ENCODE measurements at places on chromosomes 4 and X.
A peak's percentile ranks its signal among the peaks of the same experiment; 100 is the strongest.

DNA sequence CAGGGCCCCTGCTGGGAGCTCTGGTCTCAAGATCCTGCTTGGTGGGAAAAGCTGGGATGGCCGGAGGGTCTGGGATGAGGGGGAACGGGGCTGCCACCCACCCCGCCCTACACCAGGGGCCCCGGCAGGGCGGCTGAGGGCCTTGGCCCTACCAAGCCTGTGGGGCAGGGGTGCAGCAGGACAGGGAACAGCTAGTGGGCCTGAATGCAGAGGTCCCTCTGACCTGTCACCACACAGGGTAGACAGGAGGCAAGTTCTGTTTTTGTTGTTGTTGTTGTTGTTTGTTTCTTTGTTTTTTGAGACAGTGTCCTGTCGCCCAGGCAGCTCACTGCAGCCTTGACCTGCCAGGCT lies 332 bp upstream of the RENBP start:
- no peak for DNase-seq

DNA sequence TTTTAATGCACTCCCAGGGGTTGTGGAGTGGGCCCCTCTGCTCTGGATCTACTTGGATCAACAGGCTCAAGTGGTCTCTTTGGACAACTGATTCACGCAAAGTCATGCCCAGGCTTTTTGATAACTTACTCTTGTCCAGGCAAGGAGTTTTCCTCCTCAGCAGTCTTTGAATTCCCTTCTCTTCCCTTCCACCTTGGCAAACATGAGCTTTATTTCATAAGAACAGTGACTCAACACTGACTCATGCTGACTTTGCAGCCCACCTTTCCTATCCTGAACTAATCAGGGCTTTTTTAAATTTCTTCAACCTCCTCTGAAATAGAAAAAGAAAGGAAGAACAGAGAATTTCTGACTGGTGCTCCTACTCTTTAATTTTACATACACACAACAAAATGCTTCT lies 132.1 kb upstream of the LDB2 start:
- DNase-seq: no peak

- DNase-seq: no peak
Measured at GRCh38 chr4:94944726-94945125, 187.0 kb downstream of the BMPR1B start.

- DNase-seq: no peak
Measured at GRCh38 chrX:41750716-41751115, 26.7 kb downstream of the GPR82 start.

- DNase-seq: no peak
Measured at GRCh38 chr4:57303012-57303751, 193.0 kb upstream of the IGFBP7 start.

GRCh38 chr4:22235698-22236097 lies 280.2 kb downstream of the ADGRA3 start:
- no peak for DNase-seq

DNA sequence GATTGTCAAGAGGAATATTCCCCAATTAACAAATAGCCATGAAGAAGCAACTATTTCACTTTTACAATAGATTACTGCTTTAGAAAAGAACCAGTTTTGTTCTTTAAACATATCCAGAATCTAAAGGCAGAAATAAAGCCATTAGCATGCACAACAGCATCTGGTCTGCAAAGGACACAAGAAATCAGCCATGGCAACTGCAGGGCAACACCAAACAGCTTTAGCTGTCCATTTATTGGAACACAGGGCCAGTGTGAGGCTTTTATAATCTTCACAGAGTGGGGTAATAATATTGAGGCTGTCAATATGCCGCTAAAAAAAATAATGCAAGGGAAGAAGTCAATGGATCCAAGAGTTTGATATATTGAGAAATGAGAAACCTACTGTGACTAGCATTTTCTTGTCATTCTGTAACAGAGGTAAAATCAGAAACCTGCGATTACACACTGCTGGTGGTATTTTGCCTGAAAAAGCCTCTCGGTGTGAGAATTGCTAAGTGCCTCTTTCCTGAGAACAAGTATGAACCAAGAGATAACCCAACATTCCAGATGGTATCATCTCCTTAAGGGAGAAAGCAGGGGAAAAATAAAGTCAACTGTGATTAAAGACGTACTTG lies 2.7 kb upstream of the BANK1 start:
- DNase-seq: no peak

- DNase-seq: no peak
Measured at GRCh38 chr4:119084513-119084912, 51.1 kb upstream of the MYOZ2 start.

GRCh38 chrX:69501429-69501828 lies 2.7 kb upstream of the NALF2 start:
- no peak for DNase-seq

DNA sequence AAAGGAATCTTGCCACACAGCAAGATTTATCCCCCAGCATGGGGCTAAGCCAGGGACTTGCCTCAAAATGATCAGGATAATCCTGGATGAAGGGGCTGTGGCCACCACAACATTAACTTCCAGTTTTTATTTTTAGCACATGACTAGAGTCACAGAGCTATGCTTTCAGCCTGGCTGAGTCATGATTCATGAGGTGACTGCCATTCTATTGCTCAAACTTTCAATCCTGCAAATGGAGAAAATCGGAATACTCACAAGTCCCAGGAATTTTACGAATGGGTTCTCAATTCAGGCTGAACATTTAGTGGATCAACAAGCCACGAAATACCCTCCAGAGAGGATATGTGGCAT lies 70.7 kb upstream of the HPGD start:
- DNase-seq: no peak

- no peak for DNase-seq
Measured at GRCh38 chr4:187849556-187850225, 145.9 kb upstream of the ZFP42 start.

GRCh38 chrX:22196149-22196548 lies 76.6 kb upstream of the CBLL2 start:
- DNase-seq: no peak

DNA sequence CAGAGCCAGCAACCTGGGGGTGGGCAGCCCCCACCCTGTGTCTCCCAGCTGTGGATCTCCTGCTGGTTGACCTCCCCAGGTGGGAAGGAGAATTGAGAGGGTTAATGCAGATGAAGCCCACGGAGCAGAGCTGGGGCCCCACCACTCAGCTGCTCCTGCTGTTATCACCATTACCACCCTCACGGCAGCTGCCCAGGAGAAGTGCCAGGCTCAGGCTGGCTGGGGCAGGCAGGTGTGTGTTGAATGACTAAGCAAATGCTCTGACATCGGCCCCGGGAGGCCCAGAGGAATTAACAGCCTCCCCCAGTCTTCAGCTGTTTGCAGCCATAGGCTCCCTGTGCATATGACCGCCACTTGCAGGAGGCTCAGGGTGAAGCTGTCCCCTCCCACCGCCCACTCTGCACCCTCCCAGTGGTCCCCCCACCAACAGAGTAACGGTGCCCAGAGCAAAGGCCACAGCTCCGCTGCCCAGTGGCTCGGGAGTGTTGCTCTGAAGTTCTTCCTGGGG lies 133.8 kb downstream of the CPZ start:
- DNase-seq: peak; percentile 19

DNA sequence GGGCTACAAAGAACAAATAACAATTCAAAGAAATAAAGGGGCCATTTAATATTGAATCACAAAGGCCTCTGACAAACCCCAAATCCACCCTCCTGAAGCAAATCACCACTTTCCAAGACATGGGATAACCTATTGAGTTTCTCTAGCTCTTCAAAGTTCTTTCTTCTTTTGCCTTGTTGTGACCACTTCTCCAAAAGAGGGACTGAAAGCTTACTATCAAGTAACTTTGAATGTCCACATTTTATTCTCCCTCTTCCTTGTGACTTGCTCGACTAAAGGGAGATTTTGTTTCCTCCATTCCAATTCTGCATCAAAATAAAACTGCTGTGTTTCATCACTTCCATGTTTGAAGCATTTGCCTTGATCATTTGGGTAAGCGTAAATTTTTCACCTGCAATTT lies 166.6 kb upstream of the SLC7A11 start:
- DNase-seq: no peak

- DNase-seq: no peak
Measured at GRCh38 chr4:86451560-86452330, 91.9 kb upstream of the MAPK10 start.

- DNase-seq: no peak
Measured at GRCh38 chrX:19368576-19368975, 24.8 kb downstream of the PDHA1 start.

DNA sequence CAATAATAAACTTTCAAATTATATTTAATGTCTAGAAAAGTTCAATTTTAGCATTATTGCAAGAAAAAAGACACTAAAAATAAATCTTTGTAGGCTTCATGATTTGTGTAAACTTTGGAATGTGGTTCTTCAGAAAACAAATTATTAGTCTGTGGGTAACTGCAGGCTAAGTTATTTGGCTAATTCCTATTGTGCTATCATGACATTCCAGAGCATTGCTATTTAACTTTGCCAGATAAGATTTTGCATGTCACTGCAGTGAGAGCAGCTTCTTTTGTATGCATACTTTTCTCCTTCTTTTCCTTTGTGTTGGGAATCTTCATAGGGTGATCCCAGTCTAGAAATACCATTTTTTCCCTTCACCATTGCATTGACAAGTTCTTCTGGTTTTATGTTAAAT lies 130.0 kb downstream of the AWAT2 start:
- DNase-seq: no peak

GRCh38 chrX:70969635-70970481 lies 39.0 kb upstream of the SLC7A3 start:
- no peak for DNase-seq

- no peak for DNase-seq
Measured at GRCh38 chr4:152062936-152063620, 302.3 kb upstream of the GATB start.

DNA sequence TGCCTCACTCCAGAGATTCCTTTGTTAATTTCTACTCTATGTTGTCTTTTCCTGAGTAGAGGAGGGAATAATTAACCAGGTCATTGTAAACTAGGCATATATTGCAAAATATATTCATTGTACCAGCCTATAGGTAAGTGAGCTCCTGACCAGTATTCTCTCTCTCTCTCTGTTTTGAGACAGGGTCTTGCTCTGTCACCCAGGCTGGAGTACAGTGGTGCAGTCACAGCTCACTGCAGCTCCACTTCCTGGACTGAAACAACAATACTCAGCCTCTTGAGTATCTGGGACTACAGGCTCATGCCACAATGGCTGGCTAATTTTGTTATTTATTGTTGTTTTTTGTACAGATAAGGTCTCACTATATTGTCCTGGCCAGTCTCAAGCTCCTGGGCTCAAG lies 198.3 kb downstream of the ARAP2 start:
- no peak for DNase-seq

GRCh38 chr4:168199260-168199957 lies 107.1 kb downstream of the ANXA10 start:
- no peak for DNase-seq

DNA sequence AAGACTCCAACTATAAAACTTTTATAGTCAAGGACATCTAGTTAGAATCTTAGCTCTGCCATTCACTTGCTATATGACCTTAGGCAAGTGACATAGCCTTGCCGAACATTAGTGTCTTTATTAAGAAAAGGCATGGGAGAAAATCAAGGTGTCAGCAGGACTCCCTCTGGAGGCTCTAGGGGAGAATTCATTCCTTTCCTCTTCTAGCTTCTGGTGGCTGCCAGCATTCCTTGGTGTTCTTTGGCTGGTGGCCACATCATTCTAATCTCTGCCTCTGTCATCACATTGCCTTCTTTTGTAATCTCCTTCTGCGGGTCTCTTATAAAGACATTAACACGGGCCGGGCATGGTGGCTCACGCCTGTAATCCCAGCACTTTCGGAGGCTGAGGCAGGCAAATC lies 99.8 kb downstream of the PPP1R2C start:
- no peak for DNase-seq

DNA sequence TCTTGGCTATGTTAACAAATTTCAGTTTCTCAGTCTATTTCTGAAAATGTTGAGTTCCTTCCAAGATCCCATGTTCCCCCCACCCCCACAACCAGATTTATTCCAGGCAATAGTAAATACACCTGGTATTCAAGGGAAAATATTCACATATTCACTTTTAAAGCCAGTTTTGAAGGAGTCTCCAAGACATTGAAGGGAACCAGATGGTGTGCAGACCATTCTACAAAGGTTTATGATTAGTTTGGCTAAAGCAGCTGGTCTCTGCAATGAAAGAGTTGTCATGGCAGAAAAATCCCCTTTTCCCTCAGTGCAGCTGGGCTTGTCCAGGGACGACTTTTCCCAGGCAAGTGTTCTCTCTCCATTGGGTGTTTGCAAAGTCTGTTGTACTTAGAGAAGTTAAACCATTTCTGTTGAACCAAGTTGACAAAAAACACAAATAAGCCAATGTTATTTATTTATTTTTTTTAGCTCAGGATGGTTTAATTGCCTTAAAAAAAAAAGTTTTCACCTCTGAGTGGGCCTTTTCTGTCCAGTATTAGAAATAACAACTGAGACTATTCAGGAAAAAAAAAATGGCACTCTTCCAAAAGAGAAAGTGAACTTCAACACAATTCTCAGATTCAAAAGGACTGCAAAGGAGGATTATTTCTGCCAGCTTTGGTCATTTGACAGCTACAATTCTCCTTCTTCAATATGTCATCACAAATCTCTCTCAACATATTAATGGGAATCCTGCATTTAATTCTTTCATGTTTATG lies 410.6 kb downstream of the IL1RAPL1 start:
- DNase-seq: no peak

- DNase-seq: no peak
Measured at GRCh38 chrX:112571388-112571787, 108.3 kb downstream of the LHFPL1 start.

DNA sequence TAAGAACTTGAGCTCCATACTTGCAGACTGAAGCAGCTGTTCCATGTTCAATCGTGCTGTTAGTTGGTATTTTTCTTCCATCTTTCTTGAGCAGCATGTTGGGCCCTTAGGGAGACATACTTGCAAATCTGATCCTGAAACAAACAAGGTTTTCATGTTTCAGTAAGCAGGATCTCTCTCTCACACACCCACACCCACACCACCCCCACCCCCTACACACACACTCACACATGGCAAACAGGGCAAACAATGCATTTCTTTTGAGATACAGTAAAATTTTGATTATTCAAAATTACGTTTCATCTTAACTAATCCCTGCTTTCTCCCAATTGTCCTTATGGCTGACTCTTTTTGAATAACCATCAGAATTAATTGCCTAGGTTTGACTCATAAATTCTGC lies 32.3 kb downstream of the GPC3 start:
- DNase-seq: no peak

DNA sequence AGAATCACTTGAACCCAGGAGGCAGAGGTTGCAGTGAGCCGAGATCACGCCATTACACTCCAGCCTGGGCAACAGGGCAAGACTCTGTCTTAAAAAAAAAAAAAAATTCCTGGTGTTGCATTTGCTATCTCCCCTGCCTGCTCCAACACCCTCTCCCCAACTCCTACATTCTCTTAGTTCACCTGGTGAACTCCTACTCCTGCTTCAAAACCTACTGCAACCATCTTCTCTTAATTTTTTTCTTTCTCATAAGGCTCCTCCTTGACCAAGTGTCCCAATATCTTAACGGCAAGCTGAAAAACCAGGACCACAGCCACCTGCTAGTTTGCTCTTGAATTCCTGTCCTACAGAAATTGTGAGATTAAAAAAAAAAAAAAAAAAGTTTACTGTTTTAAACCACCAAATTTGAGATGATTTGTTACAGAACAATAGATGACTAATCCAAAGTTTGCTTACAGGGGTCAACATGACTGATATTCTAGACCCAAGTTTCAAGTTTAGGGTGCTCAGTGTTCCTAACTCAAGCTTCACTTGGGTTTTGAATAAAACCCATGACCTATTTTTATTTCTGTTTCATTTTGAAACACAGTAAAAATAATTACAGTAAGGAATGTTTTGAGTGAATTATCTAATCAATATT lies 13.1 kb upstream of the ANXA5 start:
- no peak for DNase-seq

Data from sciatic nerve (tissue), 2 donors.